CD8-positive, alpha-beta T cell (primary cell): ENCODE measurements at places on chromosomes 11 and 22. TPM values are rescaled to one million over a fixed set of nuclear protein-coding genes. Genes with fewer than 3 reads are reported as not detected.

Gene E2F8
- total RNA-seq, result 0.19 TPM

Gene OR5T3
- not detected for total RNA-seq

Gene PHOX2A
- not detected for total RNA-seq

Gene SNX32
- total RNA-seq, result 0.52 TPM

Gene DGAT2
- total RNA-seq, result not detected

Gene CHRM1
- not detected for total RNA-seq

Gene PRR5L
- total RNA-seq, result 7.4 TPM
